ENCODE measurements at places on chromosomes 1 and 21.
A peak's percentile ranks its signal among the peaks of the same experiment; 100 is the strongest.

DNA sequence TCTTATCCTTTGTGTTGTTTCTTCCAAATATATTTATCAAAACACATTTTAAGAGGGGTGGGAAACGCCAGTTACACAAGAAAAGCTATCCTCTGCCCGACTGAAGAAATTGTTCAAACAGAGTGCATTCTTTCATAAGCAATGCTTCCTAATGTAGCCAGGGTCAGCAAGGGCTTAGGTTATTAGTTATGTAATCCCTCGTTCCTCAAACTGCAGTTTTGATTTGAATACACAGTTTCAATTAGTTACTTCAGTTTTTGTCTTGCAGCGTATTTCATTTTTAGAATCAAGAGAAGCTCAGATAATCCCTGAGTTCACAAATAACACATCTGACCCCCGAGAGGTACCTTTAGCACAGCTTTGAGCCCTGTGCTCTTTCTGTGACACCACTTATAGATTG lies 141.7 kb upstream of the NRIP1 start:
- DNase-seq, result no peak

DNA sequence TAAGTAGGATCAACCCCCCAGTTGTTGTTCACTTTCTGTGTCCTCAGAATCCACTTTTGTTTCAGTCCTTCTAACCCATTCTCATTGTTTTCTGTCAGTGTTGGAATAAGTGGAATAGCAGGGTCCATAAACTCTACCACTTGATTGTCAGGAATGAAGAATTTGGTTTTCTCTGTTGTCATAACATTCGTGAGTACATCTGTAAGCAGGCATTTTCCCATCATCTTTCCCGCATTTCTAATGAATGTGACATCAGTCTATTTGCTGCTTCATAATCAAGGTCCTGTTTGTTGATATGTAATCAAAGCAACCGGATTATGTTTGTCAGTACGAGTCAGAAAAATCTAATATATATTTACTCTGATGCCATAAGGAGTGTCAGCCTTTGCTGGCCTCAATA lies 147.1 kb downstream of the KIF26B start:
- DNase-seq, result no peak

- peak; percentile 48 for DNase-seq
Measured at GRCh38 chr1:209652121-209652735, at the start of gene LAMB3. LAMB3 (minus strand) TSS chr1:209652425; CDS start chr1:209650944, 1,481 bp downstream.

DNA sequence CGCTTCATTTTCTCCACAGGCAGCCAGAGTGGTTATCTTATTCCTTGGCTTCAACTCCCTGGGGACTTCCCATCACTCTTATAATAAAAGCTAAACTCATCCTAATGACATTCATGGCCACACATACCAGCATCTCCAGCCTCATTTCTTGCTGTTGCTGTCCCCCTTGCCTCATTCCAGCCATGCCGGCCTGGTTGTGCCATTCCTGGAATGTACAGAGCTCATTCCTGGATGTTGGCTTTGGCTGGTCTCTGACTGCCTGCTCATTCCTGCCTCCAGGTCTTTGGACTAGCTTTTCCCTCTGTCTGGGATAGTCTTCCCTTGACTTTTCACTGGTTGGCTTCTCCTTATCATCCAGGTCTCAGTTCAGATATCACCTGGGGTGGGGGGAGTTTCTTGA lies 2.4 kb upstream of the PEF1 start:
- DNase-seq, result no peak

GRCh38 chr1:233656032-233656635 lies 42.2 kb downstream of the KCNK1 start:
- peak; percentile 6 for DNase-seq

DNA sequence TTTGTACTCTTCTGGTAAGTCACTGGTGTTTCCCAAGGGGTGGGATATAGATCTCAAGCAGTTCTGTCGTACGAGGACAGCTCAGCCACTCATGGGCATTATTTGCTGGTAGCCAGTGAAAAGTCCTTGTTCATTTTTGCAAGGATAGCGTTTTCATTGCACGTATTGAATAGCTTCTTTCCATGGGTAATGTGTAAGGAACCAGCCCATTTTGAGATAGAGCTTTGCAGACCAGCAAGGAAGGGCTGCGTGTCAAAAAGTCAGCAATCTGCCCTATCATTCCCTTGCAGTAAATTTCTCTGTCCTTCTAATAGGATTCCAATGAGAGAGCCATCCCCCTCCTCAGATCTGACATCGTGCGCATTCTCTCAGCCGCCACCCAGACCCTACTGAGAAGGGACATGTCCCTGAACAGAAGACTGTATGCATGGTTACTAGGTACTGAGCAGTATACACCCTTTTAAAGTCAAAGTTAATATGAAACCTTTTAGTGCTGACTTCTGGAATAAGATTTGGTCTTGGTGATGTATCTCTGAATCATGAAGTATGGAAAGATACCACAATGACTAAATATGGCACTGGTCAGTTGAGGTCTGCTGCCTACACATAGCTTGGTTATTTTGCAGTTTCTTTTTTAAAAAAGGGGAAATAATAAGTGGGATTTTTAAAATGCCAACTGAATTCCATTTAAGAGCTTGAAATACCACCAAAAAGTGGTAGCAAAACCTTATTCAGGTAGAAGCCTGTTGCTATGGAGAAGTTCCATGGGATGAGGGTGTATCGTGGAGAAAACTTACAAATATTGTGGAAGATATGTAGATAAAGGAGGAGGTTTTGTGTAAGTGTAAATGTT lies 55.3 kb downstream of the DOP1B start:
- no peak for DNase-seq

DNA sequence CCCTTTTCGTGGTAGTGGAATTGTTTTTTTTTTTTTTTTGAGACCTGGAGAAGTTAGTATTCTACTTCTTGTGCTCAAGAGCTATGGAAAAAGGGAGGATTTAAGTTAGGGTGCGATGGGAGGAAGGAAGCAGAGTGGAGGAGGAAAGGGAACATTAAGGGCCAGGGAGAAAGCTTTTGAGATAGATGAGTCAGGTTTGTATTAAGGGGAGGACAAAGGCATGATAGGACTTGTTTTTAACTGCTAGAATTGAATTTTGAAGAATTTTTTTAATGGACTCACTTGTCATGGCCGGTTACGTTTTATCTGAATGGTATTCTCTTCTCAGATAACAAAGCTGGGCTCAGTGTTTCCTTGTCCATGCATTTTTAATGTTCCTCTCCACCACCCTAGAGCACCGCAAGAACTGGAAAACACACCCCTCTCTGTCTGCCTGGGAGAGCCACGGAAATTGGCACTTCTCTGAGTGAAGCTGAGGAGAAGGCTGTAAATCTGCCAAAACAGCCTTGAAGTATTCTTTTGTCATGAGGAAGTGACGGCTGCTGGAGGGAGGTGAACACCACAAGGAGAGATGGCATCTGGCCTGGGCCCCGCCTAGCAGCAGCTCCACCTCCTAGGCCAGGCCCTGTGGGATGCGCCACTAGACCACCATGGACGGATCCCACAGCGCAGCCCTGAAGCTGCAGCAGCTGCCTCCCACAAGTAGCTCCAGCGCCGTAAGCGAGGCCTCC lies 3.5 kb downstream of the NIPAL3 start:
- DNase-seq, result no peak

GRCh38 chr1:15110867-15111230 lies 42.7 kb upstream of the TMEM51 start:
- DNase-seq, result no peak

GRCh38 chr1:62144238-62144831 lies 50.3 kb upstream of the L1TD1 start:
- no peak for DNase-seq

- DNase-seq, result no peak
Measured at GRCh38 chr1:171948511-171948910, 107.2 kb downstream of the DNM3 start.

GRCh38 chr1:109789551-109790180 lies 25.9 kb upstream of the EPS8L3 start:
- no peak for DNase-seq

DNA sequence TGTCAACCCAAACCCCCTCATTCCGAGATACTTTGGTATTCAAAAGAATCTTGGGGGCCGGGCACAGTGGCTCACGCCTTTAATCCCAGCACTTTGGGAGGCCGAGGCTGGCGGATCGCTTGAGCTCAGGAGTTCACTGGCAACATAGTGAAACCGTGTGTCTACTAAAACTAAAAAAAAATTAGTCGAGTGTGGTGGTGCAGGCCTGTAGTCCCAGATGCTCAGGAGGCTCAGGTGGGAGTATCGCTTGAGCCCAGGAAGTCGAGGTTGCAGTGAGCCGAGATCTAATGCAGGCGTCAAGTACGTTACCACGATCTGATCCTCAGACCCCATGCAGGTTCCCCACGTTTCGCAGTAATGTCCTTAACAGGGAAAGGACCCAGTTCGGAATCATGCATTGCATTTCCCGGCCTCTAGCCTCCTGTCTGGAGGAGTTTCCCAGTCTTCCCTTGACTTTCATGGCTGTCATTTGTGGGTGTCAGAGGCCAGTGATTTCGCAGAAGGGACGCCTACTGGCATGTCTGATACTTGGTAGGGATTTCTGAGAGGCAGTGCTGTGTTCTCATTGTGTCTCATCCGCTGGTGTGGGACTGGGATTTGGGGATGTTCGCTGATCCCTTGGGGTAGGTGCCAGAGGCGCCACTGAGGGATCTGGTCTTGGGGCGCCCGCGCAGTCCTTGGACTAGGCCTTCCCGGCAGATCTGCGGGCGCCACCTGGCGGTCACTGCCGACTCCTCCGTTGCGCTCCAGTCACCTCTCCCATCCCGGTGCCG lies 39.3 kb upstream of the HMGN1 start:
- peak; percentile 87 for DNase-seq

DNA sequence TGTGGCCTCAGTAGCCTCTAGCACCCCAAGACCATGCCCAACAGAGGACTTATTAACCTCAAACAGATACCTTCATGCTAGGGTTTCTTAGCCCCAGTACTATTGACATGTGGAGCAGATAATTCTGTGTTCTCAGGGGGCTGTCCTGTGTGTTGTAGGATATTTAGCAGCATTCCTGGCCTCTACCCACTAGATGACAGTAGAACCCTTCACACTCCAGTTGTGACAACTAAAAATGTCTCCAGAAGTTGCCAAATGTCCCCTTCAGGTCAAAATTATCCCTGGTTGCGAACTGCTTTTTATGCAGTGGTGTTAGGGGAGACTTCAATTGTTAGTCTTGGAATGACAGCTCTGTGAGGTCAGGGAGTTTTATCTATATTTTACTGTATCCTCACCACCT lies 8.1 kb downstream of the KAZN start:
- no peak for DNase-seq

GRCh38 chr1:240835291-240835690 lies 223.3 kb upstream of the GREM2 start:
- DNase-seq, result no peak

- DNase-seq, result no peak
Measured at GRCh38 chr1:205495237-205495823, 9.1 kb upstream of the CDK18 start.

DNA sequence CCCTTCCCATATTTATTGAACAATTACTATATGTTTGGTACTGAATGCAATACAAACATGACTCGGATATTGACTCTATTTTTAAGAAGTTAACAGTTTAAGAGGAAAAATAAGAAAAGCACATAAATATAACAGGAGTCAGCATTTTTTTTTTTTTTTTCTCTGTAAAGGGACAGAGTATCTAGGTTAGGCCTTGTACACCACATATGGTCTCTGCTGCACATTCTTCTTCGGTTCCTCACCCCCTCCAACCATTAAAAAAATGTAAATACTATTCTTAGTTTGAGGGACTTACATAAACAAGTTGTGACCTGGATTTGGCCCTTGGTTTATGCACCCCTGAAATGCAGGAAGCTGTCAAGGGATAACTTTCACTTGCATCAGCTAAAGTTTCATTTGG lies 40.4 kb downstream of the PHC2 start:
- no peak for DNase-seq

GRCh38 chr1:58454385-58454784 lies 92.1 kb downstream of the OMA1 start:
- no peak for DNase-seq

DNA sequence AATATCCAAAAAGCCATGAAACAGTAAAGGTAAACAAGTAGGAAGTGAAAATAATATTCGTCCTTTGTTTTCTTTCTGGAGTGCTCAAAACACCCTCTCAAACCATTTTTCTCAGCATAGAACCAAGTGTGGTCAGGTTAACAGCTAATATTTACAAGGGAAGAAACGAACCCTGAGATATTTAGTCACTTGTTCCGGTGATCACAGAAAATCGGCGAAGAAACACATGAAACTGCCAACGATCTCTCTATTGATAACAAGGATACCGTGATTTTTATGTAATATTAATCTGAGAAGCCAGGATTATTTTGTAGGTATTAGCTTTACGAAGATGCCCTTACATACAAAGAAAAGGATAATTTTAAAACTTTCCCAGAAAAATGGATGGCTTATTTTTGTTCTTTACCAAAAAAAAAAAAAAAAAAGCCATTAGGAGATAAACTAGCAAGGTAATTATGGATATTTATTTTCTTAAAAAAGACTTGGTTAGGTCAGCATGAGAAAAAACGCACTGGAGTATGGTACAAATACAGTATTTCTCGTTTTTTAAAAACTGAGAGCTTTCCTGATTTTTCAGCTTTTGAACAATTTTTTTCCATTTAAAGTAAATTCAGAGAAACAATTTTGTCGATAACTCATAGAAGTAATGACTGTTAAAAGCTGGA lies 107.3 kb upstream of the HNRNPU start:
- no peak for DNase-seq

All from hematopoietic multipotent progenitor cell treated with erythropoietin and hydrocortisone succinate and interleukin-3 and kit ligand, for 17 days (in vitro differentiated cells).